ENCODE measurements at places on chromosomes 6 and 20.

GRCh38 chr6:101344885-101345284 is 48.6 kb upstream of the GRIK2 start:
- no peak for DNase-seq

GRCh38 chr20:44494266-44494665 is 18.6 kb downstream of the TTPAL start:
- no peak for DNase-seq

DNA sequence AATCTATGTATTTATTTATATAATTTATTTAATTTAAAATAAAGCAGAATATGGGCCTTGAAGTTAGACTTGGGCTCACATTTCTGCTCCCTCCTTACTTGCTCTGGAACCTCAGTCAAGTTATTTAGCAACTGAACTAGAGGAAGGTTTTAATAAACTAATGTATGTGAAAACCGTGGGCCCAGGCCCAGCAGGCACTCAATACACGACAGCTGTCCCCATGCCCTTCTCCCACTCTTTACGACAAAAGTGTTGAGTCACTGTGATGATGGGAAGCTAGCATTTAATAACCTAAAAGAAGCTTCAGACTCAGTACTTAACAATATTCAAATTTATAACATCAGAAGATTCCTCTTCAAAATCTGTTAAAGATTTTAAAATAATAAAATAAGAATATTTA is 46.7 kb downstream of the SERAC1 start:
- DNase-seq = no peak

- DNase-seq = peak; percentile 60
Observed at GRCh38 chr6:106556368-106556960, 72.8 kb downstream of the RTN4IP1 start.

- DNase-seq = no peak
Observed at GRCh38 chr20:16005021-16005914, 568.0 kb downstream of the KIF16B start.

DNA sequence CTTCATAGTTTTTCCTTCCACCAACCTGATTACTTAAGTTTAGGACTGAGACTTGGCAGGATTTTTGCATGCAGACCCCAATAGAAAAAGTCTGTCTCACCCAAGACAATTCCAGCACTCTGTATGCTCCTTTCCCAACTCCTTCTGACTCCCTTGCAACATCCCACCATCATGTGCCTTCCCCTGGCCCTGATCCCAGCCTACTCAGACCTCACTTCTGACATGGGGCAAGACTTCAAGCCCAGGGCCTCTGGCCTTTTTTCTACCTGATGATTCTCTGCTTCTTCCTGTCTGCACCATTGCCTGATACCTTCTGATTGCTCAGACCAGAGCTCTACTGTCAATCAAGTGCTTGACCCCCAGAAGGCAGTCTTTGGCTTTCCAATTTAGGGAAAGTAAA is 96.6 kb downstream of the HAO1 start:
- DNase-seq = no peak

GRCh38 chr6:10561611-10562199 is 40.6 kb downstream of the GCNT2 start:
- DNase-seq = no peak

DNA sequence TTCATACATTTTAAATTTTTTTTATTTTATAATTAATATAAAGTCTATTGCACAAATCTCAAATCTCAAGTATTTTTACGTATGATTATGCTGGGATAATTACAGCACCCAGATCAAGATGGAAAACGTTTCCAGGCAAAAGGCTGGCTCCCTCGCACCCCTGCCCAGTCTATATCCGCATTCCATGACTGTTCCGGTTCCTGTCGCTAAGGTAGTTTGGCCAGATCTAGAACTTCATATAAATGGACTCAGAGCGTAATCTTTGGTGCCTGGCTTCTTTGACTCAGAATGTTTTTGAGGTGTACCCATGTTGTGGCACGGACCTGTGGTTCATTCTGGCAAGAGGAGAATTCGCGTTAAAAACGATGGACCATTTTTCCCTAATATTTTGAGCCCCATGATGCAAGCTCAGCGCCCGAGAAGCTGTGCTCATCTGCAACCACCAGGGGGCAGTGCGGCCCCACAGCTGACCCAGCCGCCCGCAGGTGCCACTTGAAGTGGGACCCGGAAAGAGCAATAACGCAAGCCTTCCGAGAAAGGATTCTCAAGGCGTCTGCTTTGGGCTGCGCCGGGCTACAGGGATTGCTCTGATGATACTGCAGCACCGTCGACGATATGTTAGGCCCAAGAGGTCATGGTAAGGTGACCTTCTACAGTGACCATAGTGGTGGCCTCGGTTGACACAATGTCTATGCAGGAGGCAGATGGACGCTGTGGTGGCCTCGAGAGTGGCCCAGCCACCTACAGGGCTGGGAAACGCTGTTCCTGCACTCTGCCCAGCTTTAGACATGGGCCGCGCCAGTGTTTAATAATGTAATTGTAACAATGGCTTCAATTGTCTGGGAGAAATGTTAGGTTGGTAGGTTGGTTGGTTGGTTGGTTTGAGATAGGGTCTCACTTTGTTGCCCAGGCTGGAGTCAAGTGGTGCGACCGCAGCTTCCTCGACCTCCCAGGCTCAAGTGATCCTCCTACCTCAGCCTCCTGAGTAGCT is 160.1 kb downstream of the ZMYND8 start:
- peak; percentile 67 for DNase-seq

GRCh38 chr6:145836170-145836569 is 21.6 kb upstream of the FBXO30 start:
- no peak for DNase-seq

GRCh38 chr6:159168536-159169192 is 536 bp upstream of the FNDC1 start:
- no peak for DNase-seq

DNA sequence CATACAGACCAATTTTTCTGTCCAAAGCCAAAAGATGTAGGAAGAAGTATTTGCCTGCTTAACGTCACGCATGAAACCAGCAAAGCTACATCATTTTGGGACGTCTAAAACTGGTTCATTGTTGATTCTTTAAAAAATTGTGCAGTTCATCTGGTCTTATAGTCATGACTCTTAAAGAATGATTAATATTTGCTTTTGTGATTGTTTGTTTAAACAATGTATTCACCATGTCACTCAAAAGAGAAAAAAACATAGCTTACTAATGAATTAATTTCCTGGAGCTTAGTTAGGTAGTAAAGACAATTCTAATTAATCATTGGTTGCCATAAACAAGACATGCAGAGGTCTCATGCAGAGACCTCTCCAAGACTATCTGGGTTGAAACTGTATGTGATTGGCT is 157.3 kb downstream of the RPS12 start:
- DNase-seq = no peak

- DNase-seq = no peak
Observed at GRCh38 chr6:25166955-25167748, 112.0 kb upstream of the CARMIL1 start.

DNA sequence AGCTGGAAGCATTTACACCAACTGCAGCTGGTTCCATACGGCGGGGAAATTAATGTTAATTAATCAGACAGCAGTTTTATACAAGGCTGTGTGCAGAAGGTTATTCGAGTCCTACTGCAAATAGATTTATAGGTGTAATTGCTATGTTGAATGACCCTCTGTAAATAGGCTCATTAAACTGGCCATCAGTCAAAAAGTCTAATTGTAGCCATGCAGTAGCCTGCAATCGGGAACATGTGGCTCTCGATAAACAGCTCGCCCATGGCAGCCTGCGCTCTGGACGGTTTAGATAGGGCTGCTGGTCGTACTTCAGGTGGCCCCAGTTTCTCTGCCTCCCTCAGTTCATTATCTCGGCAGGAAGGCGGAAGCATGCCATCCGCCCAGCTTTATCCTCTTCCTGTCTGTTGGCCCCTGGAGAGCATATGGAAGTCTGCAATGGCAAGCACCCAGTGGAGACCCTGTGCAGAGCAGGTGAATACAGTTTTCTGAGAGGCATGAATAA is 143.2 kb downstream of the MBOAT1 start:
- DNase-seq = no peak

GRCh38 chr20:6705926-6706548 is 61.4 kb upstream of the BMP2 start:
- DNase-seq = no peak

GRCh38 chr20:9551808-9552550 is 37.6 kb downstream of the LAMP5 start:
- DNase-seq = no peak

Measured in CD4-positive, alpha-beta T cell treated with Interleukin-15 for 4 hours (primary cell).